ENCODE measurements at places on chromosomes 13 and 19.

- no peak for DNase-seq
These were observed 31.4 kb downstream of the NALCN start for GRCh38 chr13:101384929-101385328.

- DNase-seq: no peak
These were observed 111.4 kb downstream of the POU4F1 start for GRCh38 chr13:78491978-78492377.

GRCh38 chr19:18504886-18505610 lies 16.8 kb downstream of the ELL start:
- DNase-seq: no peak

DNA sequence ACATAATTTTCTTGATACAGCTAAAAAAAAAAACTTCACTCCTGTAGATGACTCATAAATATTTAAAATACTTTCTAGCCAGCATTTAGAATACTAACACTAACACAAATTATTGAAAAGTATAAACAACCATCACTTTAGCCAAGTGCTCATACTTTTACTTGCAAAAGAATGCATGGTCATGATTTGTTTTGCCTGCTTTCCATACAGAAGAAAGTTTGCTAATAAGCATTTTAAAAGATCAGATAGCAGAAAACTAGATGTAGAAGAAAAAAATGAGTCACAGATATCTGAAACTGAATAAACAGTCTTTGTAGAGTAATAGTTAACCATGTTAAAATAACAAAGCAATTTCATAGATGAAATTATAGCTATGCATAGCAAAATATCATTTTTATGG lies 2280.4 kb upstream of the PCDH20 start:
- DNase-seq: no peak

- no peak for DNase-seq
These were observed 302.9 kb downstream of the DCT start for GRCh38 chr13:94176561-94176960.

DNA sequence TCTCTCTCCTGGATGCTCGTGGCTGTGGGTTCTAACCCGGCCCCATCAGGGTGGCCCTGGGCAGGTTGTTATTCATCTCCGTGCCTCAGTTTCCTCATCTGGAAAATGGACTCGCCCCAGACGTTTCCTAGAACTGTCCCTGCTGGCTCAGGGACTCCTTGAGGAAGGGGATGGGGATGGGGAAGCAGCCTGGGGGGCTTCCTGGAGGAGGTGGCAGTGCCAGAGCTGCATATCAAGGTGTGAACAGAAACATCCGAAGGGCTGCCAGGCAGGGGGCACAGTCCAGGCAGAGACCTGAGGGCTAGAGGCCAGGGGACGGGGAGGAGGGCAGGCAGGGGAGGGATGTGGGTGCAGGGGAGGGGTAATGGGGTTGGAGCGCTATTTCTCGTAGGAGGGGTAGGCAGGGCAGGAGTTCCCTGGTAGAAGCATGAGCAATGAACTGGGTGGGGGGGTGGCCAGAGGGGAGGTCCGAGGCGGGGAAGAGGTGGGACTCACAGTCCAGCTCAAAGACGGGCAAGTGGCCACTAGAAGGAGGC lies 3.6 kb upstream of the ELANE start:
- DNase-seq: no peak

GRCh38 chr19:17648097-17648660 lies 40.0 kb downstream of the UNC13A start:
- DNase-seq: no peak

DNA sequence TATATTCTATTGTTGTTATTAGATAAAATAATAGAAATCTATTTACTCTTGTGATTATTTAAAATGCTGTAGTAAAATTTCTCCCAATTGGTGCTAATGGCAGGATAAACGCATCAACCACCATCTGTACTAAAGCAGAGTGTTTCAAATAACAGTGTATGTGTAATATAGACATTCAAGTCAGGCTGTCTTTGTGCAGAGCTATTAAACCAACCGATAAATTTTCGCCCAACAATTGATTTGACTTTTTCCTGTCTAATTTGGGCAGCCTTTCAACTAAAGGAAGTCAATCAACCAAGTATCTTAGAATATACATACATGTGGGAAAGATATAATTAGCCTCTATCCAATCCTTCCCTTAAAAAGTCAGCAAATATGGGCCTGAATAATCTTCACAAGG lies 5.8 kb downstream of the AMER2 start:
- DNase-seq: no peak

DNA sequence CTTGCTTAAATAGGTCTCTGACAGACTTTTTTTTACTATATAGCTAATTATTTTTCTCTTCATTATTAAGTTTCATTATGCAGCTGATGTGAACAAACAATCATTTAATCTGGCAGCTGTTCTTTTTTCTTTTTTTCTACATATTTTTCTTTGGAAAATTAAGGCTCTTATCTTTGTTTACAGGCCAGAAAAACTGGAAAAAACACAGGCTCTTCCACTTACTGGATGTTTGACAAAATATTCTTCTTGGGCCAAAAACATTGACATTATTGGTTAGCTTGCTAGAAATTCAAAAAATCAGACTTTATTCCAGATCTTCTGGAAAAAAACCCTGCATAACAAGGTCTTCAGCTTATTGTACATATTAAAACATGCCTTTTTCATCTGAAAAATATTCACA lies 15.7 kb downstream of the ZNF66 start:
- DNase-seq: no peak

- DNase-seq: no peak
These were observed 9.6 kb downstream of the ZIC2 start for GRCh38 chr13:99991013-99991827.

DNA sequence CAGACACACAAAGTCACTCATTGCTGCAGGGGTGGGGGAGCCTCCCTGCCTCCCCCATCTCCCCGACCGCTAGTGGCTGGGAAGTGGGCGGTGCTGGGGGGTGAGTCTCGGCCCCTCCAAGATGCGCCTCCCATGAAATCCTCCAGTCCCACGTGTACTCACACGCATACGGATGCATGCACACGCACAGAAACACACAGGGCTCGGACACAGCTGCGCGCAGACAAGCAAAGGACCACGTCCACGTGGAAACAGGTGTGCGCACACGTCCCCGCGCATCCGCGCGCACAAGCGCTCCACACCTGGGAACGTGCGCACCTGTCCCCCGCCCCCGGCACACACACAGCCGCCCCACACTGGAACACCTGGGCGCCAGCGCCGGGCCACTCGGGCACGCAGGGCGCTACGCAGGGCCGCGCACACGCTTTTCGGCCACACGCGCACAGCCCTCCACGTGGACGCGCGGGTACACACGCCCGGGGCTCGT lies 687 bp downstream of the MATK start:
- no peak for DNase-seq

DNA sequence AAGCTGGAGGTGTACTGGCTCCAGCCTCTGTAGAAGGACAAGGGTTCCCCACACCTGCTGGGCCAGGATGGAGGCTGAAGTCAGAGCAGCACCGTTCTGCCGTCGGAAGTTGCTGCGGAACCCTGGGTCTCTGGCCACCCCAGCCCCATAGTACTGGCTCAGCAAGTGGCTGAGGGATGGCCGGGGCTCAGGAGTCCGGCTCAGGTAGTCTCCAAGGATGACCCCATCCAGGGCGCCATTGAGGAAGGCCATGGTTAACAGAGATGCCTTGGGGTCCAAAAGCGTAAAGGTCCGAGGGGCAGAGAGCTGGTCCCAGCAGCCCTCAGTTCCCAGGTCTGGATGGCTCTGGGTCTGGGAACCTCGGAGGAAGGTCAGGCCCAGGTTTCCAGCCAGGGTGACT lies 3.7 kb downstream of the PGLYRP2 start:
- DNase-seq: no peak

GRCh38 chr13:39038569-39039030 lies 344 bp downstream of the NHLRC3 start:
- peak; percentile 67 for DNase-seq

DNA sequence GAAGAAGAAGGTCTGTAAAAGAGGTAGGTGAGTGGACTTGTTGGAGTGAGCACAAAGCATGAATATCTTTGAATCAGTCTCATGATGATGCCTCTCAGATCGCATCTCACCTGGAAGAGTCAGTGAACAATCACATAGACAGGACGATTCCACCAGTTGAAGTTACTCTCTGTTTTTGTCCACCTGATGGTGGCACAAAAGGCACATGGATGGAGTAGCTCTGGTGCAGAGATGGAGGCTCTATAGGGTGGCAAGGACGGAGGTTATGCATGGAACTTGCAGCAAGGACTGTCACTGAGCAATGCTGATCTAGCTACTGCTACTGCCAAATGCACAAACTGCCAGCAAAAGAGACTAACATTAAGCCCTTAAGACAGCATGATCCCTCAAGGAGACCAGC lies 10.3 kb upstream of the MYCBP2 start:
- DNase-seq: no peak

- DNase-seq: no peak
These were observed 755 bp upstream of the ZNF726 start for GRCh38 chr19:23913931-23914330.

Measured in activated naive CD4-positive, alpha-beta T cell treated with anti-CD3 and anti-CD28 coated beads, Interleukin-2, amount 50 U/mL, for 72 hours (primary cell).